ENCODE measurements at places on chromosomes 4 and X.

DNA sequence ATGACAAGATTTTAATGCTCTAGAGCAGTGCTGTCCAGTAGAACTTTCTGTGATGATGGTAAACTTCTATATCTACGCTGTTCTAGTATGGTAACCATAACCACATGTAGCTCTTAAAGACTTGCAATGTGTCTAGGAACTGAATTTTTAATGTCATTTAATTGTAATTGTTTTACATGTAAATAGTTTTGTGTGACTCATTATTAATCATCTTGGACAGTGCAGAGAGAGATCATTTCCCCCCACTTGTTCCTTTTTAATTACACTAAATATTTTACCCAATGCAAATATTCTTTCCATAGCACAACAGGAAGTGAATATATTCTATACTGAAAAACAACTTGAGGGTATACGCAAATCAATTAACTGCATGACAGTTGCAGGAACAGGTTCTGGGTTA lies 5.8 kb downstream of the ATG4A start:
- no peak for DNase-seq

- no peak for DNase-seq
Observed at GRCh38 chr4:41838590-41838989, 90.1 kb upstream of the PHOX2B start.

GRCh38 chr4:905485-906338 lies 26.4 kb downstream of the GAK start:
- DNase-seq, result no peak

DNA sequence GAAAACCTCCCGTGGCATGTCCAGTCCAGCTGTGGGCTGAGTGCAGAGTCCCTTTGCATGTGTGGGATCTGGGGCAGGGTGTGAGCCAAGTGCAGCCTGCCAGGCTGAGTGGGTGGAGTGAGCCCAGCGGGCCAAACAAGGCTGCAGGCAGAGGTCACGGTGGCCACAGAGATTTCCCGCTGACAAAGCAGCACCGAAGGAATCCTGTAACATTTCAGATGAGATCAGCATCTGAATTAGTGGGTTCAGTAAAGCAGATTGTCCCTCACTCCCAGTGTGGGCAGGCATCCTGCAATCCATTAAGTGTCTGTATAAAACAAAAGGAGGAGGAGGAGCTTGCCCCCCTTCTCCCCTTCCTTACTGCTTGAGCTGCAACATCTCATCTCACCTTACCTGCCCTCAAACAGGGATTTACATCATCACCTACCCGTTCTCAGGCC lies 324.4 kb downstream of the FAT4 start:
- peak; percentile 59 for DNase-seq

- no peak for DNase-seq
Observed at GRCh38 chr4:27005501-27005900, 144.9 kb downstream of the STIM2 start.

GRCh38 chr4:6032249-6033244 lies 14.3 kb upstream of the C4orf50 start:
- no peak for DNase-seq

- no peak for DNase-seq
Observed at GRCh38 chrX:47802589-47802988, 34.1 kb upstream of the ZNF81 start.

DNA sequence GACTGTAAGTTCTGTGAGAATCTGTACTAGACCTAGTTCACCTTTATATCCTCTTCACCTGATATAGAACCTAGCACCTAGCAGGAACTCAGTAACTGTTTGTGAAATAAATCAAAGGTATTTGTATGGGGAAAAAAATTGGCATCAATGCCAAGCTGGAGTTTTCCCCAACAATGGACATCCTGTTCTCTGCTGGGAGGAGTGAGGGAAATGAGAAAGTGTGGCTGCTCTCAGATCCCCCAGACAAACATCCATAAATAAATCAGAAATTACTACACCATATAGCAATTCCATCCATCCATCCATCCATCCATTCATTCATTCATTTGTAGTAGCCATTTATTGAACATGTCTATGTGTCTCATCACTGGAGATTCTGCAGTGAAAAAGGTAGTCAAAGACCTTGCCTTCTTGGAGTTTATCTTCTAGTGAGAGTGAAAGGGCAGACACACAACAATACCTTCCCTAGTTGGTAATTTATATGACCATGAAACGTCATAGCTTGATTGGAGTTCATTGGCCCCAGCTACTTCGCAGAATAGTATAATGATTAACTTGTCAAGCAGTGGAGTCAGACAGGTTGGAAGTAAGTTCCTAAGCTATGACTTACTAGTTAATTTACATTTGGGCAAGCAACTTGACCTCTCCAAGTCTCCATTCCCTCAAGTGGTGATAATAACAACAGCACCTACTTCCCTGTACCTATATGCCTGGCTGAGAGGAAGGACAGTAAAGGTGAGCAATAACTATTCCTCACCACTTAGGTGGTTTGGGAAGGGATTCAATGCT lies 98.7 kb upstream of the KIT start:
- DNase-seq, result no peak

DNA sequence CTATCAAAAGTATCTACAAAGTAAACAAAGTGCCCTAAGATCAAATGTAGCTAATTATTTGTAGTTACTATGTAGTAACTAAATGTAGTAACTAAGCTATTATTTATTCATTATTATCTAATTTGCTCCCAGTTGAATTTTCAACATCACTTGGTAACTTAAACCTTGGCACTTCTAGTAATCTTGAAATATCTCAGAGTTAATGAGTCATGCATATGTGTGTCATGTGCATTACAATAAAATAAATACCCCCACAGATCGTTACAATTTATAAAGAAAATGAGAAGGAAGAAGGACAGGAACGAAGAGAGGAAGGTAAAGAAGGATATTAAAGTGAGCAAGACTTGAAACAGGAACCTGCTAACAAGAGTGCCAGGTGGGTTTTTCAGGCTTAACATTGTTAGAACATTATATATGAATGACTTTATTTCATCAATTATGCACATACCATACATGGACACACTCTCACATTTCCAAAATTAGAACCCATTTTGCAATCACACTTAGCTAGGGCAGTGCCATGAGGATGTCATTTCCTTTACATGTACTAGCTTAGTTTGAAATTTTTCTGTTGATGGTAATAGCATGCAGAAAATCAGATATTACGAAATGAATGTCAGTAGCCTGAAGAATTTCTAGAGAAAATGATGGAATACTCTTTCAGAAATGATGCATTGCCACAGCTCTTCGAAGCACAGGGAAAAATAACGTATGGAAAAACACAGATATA lies 1670.4 kb upstream of the AGA start:
- DNase-seq, result no peak

DNA sequence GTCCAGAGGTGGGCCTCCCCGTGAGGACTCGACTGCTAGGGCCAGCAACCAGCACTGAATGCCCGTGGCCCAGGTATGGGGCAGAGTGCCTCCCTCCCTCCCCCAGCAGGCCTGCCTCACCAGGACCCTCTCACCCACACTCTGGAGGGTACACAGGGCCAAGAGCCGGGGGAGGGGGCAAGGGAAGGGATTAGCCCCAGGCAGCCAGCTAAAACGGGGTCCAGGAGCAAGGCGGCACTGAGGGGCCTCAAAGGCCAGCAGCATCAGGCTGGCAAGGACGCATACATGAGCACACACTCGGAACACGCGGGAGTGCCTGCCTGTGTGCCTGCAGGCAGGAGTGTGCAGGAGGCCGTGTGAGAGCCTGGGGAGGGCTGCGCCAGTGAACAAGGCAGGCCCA lies 18.3 kb upstream of the DUSP9 start:
- DNase-seq, result no peak

DNA sequence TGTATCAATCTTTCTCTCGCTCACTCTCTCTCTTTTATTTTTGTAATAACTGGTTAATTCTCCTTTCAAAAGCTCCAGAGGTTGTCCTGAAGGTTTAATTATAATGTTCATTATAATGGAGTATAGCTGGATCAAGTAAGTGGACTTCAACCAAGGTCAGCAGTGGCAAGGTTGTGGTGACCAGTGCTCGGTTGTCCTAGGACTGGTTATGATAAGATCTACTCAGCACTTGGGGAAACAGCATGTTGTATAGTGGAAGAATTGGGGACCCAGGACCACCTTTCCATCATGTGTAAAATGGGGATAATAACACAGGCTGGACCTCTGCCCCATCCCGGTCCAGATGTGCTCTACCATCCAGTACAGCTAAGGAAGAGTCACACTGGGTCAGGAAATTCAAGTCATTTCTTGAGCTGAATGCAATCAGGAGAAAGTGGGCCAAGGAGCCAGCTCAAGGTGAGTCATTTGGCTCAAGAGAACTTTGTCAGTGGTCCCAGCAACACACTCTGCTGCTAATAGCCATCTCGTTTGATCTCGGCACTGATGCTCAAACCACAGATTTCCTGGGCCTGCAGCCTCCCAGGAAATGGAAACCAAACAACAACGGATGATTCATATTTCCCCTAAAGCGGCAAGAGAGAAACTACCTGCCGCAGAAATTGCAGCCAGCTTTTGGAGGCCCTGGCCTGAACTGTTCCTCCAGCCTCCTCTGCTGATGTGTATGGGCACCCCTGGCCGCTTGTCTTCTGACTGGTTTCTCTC lies 123.6 kb upstream of the RBPJ start:
- DNase-seq, result no peak

DNA sequence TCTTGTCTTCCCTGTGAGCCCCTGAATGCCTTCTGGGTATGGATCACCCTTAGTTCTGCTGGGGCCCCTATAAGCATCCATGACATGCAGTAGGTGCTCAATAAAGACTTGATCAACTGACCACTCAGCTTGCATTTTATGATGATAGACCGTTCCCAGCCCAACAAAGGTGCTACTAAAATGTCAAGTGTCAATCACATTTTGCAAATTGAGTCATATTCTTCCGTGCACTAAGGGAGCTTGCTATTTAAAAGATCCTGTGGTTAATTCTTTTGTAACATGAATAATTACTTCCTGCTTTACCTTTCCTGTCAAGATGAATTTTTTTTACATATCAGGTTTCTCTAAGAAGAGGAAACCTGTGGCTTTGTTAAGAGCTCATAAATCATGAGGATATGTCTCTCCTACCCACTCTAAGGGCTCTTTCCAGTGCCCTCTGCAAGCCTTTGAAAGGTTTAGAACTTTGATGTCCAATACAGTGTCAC lies 47.6 kb downstream of the SH3KBP1 start:
- DNase-seq, result no peak

DNA sequence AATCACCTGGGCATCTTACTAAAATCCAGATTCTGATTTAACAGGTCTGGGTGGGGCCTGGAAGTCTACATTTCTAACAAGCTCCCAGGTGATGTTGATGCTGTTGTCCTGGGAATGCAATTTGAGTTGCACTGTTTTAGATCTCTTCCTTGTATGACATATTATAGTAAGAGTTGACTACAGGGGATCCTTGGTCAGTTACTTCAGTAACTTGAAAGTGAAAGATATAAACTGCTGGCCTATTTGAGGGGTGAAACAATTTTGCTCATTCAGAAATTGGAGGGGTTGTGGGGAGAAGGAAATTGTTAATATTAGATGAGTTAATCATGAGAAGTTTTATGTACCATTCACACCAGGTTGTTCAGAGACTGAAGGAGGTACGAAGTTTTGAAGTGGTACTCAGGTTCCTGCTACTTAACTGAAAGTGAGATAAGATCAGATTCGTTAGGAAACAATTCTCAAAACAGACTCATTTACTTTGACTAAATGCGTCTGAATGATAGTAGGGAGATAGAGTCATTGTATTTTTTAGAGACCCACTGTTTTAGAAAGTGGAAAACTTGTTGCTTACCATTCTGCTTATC lies 12.5 kb downstream of the SH2D1A start:
- DNase-seq, result no peak

DNA sequence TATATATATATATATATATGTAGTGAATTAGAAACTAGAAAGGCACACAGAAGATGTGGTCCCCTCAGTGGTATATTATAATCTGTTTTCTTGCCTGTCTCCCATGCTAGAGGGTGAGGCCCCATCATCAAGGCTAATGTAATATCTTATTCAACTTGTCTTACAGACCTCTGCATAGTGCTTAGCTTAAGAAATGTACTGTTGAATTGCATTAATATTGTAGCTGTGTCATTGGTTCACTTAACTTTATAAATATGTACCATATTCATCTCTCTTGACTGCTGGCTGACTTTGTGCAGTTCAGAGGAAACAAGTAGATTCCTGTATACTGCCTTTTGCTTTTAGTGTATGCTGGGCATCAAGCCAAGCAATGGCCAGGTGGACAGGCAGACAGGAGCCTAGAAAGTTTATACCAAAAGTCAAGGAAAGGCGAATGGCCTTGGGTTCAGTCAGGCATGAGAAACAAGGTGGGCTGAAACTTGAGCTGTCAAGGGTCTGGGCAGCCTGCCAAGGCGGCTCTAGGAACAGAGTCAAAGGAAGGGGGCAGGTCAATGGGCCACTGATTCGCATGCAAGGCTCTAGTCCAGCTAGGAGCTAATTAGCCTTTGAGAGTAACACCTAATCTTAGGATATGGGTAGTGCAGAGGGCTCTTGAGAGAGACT lies 78.8 kb upstream of the LEF1 start:
- DNase-seq, result no peak

- DNase-seq, result no peak
Observed at GRCh38 chr4:47118192-47118929, 87.0 kb downstream of the GABRB1 start.

GRCh38 chr4:126710935-126711334 lies 921.8 kb upstream of the INTU start:
- DNase-seq, result no peak

DNA sequence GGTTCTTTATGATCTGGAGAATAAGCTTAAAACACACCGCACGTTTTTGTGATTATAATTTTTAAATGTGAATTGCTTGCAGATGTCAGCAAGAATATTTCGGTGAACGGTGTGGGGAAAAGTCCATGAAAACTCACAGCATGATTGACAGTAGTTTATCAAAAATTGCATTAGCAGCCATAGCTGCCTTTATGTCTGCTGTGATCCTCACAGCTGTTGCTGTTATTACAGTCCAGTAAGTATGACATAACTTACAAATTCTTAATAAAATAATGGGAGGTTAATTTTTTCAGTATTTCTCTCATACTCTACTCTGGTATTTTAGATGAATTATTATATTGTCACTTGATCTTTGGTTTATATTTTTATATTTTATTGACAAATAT lies 5.4 kb downstream of the AREG start:
- no peak for DNase-seq

DNA sequence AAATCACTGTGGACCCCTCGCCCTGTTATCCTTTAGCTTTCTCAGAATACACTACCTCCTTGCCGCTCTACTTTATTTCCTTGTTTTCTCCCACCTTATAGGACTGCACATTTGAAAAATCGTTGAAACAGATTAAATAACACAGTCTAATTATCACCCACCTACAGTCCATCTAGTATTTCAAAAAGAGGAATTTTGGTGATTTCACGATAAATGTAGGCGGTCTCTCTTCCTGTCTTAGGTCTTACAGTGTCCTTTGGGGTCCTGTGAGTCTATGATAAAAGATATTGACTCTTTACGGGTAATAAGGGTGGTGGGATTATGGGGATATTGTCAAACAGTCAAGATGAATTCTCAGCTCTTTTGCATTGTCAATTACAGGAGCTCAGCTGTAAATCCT lies 2.4 kb upstream of the TBL1X start:
- no peak for DNase-seq

GRCh38 chr4:139465922-139466321 lies 12.0 kb downstream of the RAB33B start:
- DNase-seq, result no peak

Measured in posterior cingulate gyrus (tissue), 11 donors.